ENCODE measurements at places on chromosomes 1 and 21. TPM values are rescaled to one million over a fixed set of nuclear protein-coding genes. Genes with fewer than 3 reads are reported as not detected.

- no peak overlapping the region for H3K4me3 ChIP-seq
- no peaks in the 10 kb centered on the region for H3K4me1 ChIP-seq
- H3K27me3 ChIP-seq, result no peaks in the 10 kb centered on the region
- no peaks in the 10 kb centered on the region for H3K36me3 ChIP-seq
- H3K27ac ChIP-seq, result no peak overlapping the region
- no peak for DNase-seq
Measured at GRCh38 chr21:23887725-23888306, 1719.5 kb downstream of the MRPL39 start.

- H3K36me3 ChIP-seq, result no peaks in the 10 kb centered on the region
- H3K27me3 ChIP-seq, result no peaks in the 10 kb centered on the region
- H3K27ac ChIP-seq, result no peak overlapping the region
- H3K4me3 ChIP-seq, result no peak overlapping the region
- no peak for DNase-seq
Measured at GRCh38 chr1:15468145-15468544, 7.8 kb upstream of the CELA2B start.

- no peaks in the 10 kb centered on the region for H3K36me3 ChIP-seq
- peaks cover 57% of the 10 kb centered on the region for H3K4me1 ChIP-seq
- H3K4me3 ChIP-seq, result no peak overlapping the region
- no peak overlapping the region for H3K27ac ChIP-seq
- peak; percentile 23 for DNase-seq
Measured at GRCh38 chr1:25774921-25775771, 24.8 kb upstream of the SELENON start.

DNA sequence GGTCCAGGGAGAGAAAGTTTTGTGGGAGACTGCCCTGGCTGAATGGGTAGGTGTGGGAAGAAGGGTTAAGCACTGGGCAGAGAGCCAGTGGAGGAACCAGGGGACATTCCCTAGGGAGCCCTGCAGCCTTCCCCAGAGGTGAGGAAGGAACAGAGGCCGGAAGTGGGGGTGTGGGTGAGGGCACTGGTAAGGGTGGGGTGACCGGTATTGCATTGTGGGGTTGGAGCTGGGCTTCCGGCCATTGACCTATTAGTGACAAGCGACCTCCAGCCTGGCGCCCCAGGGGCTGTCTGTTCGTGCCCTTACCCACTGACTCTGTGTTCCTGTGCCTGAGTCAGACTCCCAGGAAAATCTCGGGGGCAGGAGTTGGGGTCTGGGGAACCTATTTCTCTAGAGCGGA lies 3.5 kb upstream of the TSPAN1 start:
- peaks cover 6% of the 10 kb centered on the region for H3K4me1 ChIP-seq
- H3K27me3 ChIP-seq, result peaks cover 13% of the 10 kb centered on the region
- no peaks in the 10 kb centered on the region for H3K36me3 ChIP-seq
- no peak overlapping the region for H3K4me3 ChIP-seq

The CELA2B gene
- polyA plus RNA-seq, result not detected

The HMCN1 gene
- 4.2 TPM for polyA plus RNA-seq

The FMO4 gene
- polyA plus RNA-seq, result 27.1 TPM

- H3K36me3 ChIP-seq, result no peaks in the 10 kb centered on the region
- peaks cover 3% of the 10 kb centered on the region for H3K27me3 ChIP-seq
- no peaks in the 10 kb centered on the region for H3K4me1 ChIP-seq
- DNase-seq, result no peak
- no peak overlapping the region for H3K27ac ChIP-seq
Measured at GRCh38 chr1:235931171-235931738, 64.5 kb upstream of the LYST start.

- no peak overlapping the region for H3K27ac ChIP-seq
- H3K27me3 ChIP-seq, result no peaks in the 10 kb centered on the region
- H3K36me3 ChIP-seq, result no peaks in the 10 kb centered on the region
- H3K4me3 ChIP-seq, result no peak overlapping the region
- DNase-seq, result no peak
Measured at GRCh38 chr1:178137238-178137637, 43.3 kb downstream of the RASAL2 start.

DNA sequence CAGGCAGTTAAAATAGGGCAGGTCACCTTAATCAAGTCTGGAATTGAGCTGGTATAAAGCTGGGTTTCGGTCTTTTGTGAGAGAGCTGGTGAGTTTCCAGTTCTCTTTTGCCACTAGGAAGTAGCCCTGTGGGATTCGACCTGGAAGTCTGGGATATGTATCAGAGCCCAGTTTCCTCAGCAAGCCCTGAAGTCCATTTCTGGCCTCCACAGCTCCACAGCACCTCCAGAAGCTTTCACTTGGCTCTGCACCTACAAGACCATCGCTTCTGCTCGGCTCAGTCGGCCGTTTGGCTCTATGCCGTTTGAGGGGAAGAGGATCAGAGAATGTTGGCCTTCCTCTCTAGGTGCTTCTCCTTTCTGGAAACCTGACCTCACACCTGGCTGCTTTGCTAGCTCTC lies 148.0 kb downstream of the GALNT2 start:
- H3K27ac ChIP-seq, result no peak overlapping the region
- no peak overlapping the region for H3K4me3 ChIP-seq
- H3K27me3 ChIP-seq, result no peaks in the 10 kb centered on the region
- peak; percentile 26 for DNase-seq
- H3K36me3 ChIP-seq, result no peaks in the 10 kb centered on the region
- H3K4me1 ChIP-seq, result peaks cover 4% of the 10 kb centered on the region

DNA sequence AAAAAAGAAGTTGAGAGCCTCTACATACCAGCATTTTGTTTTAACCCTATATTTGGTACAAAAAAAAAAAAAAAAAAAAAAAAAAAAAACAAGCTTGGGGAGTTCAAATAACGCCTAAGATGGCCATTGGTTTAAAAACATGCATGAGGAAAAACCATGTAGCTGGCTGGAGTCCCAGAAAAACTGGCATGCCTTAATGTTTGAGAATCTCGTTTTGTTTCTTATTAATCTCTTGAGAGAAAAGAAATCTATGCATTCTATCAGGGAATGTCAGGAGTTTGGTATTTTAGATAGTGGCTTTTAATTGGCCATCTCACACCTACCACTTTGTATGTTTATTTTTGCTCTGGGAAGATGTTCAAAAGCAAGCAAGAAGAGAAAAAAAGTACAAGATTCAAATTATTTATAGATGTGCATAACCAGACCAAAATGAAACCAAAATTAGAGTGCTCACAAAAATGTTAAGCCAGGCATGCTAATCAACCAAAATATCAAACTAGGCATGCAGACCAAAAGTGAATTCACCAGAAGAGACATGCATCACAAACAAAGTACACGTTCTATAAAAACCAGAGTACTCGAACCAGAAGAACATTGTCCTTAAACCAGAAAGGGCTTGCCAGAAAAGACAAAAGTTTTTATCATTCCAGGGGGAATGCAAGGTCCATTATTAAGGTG lies 156.6 kb downstream of the AK5 start:
- H3K36me3 ChIP-seq, result no peaks in the 10 kb centered on the region
- no peak overlapping the region for H3K4me3 ChIP-seq
- H3K27ac ChIP-seq, result no peak overlapping the region

The SHISA4 gene
- 6.0 TPM for polyA plus RNA-seq

GRCh38 chr1:25146451-25146855 lies 85.8 kb downstream of the SYF2 start:
- H3K36me3 ChIP-seq, result no peaks in the 10 kb centered on the region
- DNase-seq, result no peak
- no peaks in the 10 kb centered on the region for H3K27me3 ChIP-seq
- no peaks in the 10 kb centered on the region for H3K4me1 ChIP-seq

DNA sequence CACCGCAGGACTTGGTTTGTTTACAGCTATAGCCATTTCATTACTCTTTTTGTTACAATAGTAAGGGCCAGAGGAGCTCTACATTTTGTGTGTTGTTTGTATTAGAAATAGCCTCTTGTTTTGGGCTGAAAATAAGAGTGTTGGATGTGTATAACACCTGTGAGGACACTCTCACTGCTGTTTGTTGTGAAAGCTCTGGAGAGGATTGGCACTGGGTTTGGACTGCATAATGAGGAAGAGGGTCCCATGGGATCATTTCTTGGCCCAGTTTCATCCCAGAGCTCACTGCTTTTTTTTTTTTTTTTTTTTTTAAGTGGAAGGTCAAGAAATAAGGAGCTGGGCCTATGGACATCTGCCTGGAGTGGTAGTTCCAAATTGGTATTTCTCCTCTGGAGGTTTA lies 61.6 kb upstream of the KIAA0040 start:
- no peaks in the 10 kb centered on the region for H3K27me3 ChIP-seq
- no peak for DNase-seq
- no peak overlapping the region for H3K4me3 ChIP-seq
- H3K4me1 ChIP-seq, result no peaks in the 10 kb centered on the region
- H3K36me3 ChIP-seq, result no peaks in the 10 kb centered on the region
- H3K27ac ChIP-seq, result no peak overlapping the region

- H3K4me1 ChIP-seq, result no peaks in the 10 kb centered on the region
- no peaks in the 10 kb centered on the region for H3K36me3 ChIP-seq
- H3K27me3 ChIP-seq, result no peaks in the 10 kb centered on the region
- no peak overlapping the region for H3K27ac ChIP-seq
- DNase-seq, result no peak
Measured at GRCh38 chr21:26794597-26795411, 50.4 kb downstream of the ADAMTS1 start.

DNA sequence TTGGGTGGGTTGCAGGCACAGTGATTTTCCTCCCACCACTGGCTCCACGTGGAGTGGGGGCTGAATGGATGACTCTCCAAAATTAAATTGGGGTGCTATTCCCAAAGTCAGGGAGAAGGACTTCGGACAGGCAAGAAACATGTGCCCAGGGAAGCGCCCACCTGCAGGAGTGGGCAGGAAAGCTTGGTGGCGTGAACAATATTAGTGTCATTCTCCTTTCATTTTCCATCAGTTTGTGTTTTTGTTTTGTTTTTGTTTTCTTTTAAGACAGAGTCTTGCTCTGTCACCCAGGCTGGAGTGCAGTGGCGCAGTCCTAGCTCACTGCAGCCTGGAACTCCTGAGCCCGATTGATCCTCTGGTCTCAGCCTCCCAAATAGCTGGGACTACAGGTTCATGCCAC lies 30.1 kb downstream of the TOMM20 start:
- H3K4me3 ChIP-seq, result no peak overlapping the region
- no peaks in the 10 kb centered on the region for H3K36me3 ChIP-seq
- H3K27ac ChIP-seq, result no peak overlapping the region
- no peak for DNase-seq
